Adrenal gland (tissue), 19 donors: ENCODE measurements at places on chromosomes 11 and 22. TPM values are rescaled to one million over a fixed set of nuclear protein-coding genes. Genes with fewer than 3 reads are reported as not detected.

UBTFL1 gene
- not detected for polyA plus RNA-seq

CSF2RB gene
- 1.0 TPM for polyA plus RNA-seq

STIP1 gene
- 91.4 TPM for polyA plus RNA-seq

MRGPRX3 gene
- polyA plus RNA-seq, result not detected

SYT13 gene
- polyA plus RNA-seq, result 6.0 TPM

OR4S1 gene
- not detected for polyA plus RNA-seq

PDE2A gene
- 106 TPM for polyA plus RNA-seq

SEC14L2 gene
- polyA plus RNA-seq, result 0.99 TPM

ROM1 gene
- polyA plus RNA-seq, result 11.3 TPM

PLAAT2 gene
- 0.30 TPM for polyA plus RNA-seq

OSM gene
- 0.44 TPM for polyA plus RNA-seq

SCN3B gene
- 7.0 TPM for polyA plus RNA-seq

CNGA4 gene
- polyA plus RNA-seq, result 0.11 TPM
